Jurkat, Clone E6-1 (cell line): ENCODE measurements at places on chromosomes 12 and 14.

DNA sequence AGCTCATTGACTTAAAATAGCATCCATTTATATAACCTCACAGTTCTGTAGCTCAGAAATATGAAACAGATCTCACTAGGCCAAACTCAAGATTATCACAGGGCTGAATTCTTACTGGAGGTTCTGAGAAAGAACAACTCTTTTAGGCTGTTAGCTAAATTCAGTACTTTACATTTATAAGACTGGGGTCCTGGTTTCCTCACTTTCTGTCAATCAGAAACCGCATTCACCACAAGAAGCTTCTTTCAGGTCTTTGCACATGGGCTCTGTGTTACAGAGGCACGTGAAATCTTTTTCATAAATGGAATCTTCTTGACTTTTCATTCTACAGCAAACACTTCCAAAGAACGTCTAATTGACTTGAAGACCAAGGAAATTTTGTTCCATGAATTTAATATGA is 876.3 kb upstream of the FOXG1 start:
- peak; percentile 37 for DNase-seq

GRCh38 chr12:6307529-6307928 is 3.0 kb upstream of the PLEKHG6 start:
- no peak for DNase-seq

DNA sequence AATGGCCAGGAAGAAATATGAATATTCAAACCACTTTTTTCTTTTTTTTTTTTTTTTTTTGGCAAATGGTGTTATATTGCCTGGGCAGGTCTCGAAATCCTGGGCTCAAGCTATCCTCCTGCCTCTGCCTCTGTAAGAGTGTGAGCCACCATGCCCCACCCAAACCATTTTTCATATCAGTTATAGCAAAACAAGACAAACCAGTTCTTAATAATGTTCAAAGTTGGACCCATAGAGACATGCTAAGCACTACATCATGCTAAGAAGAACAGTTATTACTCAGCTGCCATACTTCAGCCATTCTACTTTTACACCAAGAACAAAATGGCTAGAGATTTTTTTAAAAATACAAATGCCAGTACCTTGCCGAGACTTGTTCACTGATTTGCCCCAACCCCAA is 25.5 kb downstream of the EIF2S1 start:
- DNase-seq = no peak

GRCh38 chr14:64191756-64192155 is 102.4 kb downstream of the ESR2 start:
- no peak for DNase-seq

GRCh38 chr12:57101892-57102695 is 9.1 kb downstream of the STAT6 start:
- DNase-seq = no peak

DNA sequence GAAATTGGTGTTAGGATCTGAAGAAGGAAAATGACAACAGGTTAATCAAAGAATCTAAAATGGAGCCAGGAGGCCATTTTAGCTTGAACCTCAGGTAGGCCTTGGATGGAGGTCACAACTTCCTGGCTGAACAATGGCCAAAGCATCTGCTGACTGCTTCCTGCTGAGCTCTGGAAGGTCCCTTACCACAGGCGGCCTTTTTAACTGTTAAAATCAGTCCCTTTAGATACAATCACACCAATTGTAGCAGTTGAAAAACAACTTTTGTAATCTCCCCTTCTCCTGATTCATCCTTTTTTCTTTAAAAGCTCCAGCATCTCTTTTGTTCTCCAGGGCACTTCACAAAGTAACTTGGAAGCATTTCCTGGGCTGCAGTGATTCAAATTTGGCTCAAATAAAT is 388.8 kb downstream of the PDZRN4 start:
- DNase-seq = no peak

- no peak for DNase-seq
Measured at GRCh38 chr12:108043286-108043685, 85.8 kb upstream of the WSCD2 start.

GRCh38 chr14:73771848-73772638 is 57.9 kb upstream of the PNMA1 start:
- no peak for DNase-seq

GRCh38 chr12:23750923-23751322 is 198.5 kb downstream of the SOX5 start:
- no peak for DNase-seq

GRCh38 chr12:79933532-79934264 is 1.2 kb downstream of the PPP1R12A start:
- no peak for DNase-seq

- no peak for DNase-seq
Measured at GRCh38 chr12:94900496-94900895, 103.0 kb downstream of the NDUFA12 start.

GRCh38 chr12:62717643-62718042 is 217.3 kb downstream of the PPM1H start:
- DNase-seq = no peak
